ENCODE measurements at places on chromosomes 16 and 17.

DNA sequence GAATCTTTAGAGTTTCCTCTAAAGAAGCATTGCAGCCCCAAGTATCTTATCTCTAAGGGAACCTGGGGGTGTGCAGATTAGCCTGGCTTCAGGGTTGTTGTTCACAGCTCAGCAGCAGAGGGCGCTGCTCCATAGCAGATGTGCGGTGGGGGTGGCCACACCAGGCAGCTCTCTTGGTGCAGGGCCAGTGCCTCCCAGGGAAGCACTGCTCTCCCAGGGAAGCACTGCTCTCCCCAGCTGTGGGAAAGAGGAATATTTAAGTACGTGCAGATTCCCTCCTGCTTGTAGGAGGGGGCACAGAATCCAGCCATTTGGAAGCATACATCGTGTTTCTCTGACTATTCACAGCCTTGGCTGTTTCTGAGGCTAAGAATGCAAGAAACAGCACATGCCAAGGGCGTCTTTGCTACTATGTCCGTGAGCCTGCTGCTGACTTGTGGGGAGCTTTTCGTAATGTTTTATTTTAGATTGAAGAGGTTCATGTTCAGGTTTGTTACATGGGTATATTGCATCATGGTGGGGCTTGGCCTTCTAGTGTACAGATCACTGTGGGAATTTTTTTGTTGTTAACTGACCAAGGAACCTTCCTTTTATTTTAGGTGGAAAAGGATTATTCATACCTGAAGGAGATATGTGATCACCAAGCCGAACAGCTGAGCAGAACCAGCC, 217.8 kb downstream of the SPECC1 start:
- DNase-seq: no peak

DNA sequence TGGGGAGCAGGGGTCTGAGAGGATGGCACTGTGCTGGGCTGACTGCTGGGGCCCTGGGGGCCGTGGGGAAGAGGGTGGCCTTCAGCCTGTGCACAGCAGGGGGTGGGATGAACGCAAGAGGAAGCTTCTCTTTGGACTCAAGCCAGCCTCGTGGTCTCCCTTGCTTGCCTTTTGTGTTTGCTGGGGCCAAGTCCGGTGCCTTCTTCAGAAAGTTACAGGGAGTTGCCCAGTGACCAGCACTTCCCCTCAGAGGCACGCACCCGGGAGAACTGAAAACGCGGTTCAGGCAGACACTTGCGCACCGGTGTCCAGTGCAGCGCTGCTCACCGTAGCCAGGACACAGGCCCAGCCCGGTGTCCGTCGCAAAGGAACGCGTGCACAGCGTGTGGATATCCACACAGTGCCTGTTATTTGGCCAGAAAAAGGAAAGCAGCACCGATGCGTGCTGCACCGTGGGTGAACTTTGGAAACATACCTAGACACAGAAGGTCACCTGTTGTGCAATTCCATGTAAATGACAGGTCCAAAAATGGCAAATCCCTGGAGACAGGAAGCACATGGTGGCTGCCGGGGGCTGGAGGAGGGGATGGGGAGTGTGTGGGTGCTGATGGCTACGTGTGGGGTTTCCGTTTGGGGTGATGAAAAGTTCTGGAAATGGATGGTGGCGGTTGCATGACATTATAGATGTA, 29.4 kb upstream of the NUDT16L1 start:
- no peak for DNase-seq

DNA sequence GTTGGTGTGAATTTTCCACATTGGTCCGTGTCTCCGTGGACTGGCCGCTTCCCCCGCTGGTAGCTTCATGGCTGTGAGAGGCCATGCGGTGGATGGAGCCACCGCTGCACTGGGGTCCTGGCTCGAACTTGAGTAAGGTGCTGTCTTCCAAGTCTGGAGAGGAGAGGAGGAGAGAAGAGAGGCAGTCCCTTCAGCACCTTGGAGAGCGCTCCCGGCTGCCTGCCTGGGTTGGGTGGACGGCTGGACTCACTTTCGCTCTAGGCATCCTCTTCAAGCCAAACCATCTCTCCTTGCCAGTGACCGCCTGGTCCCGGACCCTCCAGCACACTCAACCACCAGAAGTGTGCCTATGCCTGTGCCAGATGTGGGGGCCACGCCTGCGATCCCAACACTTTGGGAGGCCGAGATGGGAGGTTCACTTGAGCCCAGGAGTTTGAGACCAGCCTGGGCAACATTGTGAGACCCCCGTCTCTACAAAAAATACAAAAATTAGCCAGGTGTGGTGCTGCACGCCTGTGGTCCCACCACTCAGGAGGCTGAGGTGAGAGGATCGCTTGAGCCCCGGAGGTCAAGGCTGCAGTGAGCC, 6.2 kb downstream of the JPH3 start:
- no peak for DNase-seq

DNA sequence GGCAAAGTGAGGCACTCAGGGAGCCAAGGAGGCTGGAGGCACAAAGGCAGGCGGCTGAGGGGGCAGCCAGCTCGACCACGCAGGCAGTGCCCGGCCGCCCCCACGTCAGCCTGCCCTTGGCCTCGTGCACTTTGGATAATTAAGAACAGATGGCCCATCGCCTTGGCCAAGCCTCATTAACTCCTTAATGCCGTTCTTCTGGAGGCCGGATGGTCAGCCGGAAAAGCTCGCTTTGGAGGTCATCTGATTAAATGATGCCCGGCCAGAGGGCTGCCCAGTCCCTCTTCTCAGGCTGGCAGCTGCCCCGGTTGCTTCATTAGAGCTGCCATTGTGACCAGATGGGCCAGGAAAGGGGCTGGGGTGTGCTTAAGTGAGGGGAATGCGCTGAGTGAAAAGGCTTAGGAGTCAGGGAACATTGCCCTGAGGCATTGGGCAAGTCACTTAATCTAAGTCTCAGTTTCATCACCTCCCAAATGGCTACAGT, 364.0 kb downstream of the NPIPA8 start:
- DNase-seq: no peak

GRCh38 chr17:35046740-35047283, 16.7 kb downstream of the RFFL start:
- no peak for DNase-seq

GRCh38 chr16:49918257-49918656, 62.3 kb upstream of the ZNF423 start:
- DNase-seq: no peak

DNA sequence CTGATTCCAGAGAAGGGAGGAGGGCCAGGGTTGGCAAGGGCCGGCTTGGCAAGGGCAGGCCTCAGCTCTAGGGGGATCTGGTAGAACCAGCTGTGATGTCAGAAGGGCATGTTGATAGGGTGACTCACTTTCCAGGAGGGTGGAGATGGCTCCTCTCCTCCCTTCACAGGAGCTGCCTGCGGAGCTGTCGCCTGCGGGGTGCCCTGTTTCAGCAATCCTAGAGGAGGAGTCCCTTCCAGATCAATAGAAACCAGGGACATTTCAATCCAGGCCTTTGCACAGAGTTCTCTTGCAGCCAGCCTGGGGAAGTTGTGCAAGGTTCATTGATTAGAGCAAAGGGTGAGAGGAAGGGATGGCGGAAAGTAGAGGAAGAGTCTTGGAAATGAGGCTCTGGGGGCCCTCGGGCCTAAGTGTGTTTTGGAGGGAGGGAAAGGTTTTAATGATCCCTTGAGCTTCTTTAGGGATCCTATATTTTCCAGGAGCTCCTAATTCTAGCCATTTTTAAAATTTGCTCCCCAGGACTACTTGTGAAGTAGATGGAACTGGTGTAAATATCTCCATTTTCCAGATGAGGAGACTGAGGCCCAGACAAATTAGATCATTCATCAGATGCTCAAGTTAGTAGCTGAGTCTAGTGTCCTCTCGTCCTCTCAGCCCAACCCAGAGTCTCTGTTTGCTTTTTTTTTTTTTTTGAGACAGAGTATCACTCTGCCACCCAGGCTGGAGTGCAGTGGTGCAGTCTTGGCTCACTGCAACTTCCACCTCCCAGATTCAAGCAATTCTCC, 24.8 kb upstream of the CSNK2A2 start:
- peak; percentile 45 for DNase-seq

- no peak for DNase-seq
These were observed 5.5 kb downstream of the GAS2L2 start for GRCh38 chr17:35747540-35748017.

- no peak for DNase-seq
These were observed 111.8 kb downstream of the IRX3 start for GRCh38 chr16:54174750-54175149.

DNA sequence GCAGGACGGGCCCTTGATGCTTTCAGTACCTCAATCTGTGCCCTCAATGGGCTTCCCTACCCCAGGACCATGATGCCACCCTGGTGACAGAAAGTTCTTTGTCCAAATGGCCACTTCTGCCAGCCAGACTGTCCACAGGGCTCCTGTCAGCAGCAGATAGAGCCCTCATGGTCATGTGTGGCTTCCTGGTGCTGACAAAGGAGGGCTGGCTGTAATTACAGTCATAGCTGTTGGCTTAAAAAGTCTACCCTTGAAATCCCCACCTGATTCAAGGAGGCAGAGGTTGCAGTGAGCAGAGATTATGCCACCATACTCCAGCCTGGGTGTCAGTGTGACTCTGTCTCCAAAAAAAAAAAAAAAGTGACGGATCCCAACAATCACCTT, 3.3 kb downstream of the TRPV2 start:
- DNase-seq: no peak

- DNase-seq: no peak
These were observed 11.8 kb upstream of the TMEM220 start for GRCh38 chr17:10741416-10742135.

DNA sequence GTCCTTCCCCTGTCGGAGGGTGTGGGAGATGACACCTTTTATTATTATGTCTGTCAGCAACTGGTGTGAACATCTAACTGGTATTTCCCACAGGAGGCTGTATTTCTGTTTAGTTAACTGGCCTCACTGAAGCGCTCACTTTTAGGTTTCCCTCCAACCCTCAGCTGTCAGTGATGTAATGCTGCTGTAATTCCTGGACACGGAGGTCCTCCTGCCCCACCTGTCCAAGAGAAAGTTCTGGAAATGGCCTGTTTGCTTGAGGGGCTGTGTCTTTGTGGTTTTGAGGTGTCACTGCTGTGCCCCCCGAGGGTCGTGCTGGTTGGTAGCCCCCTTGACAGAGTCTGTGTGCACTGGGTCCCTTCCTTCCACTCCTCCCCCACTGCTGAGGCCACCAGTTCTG, 11.5 kb downstream of the KCNJ12 start:
- DNase-seq: no peak

DNA sequence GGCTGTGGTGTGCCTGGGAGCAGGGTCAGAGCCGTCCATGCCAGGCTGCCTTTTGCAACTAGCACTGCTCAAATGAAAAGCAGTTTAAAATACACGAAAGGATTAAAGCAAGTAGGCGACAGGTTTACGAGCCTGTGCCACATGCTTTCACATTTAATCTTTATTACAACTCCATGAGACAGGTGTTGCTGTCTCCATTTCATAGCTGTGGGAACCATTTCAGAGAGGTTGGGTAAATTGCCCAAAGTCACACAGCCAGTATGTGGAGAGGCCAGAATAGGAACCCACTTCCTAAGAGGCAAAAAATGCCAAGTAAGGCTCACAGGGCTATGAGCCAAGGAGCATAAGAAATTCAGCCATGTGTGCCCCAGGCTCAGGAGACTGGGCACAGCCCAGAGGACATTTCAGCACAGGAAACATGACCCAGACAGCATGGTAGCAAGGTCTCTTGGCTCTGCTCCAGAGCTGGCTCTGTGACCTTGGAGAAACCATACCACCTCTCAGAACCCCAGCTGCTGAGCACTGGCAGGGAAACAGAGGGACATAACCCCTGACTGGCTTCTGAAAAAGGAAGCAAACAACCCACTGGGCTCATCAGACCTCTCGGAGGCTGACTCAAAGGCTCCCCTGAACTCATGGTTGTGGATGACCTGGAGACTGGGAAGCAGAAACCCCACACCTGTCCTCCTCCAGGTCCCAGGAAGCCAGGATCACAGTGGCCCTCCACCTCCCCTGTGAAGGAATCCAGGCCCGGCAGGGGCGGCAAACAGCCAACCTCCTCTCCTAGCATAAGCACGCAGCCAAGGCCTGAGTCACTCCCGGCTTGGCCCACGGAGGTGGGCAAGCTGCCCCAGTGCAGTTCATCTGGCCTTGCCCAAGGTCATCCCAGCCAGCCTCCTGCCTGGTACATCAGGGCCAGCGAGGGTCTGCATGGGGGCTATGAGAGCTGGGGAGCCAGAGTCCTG, 40.3 kb upstream of the MRPS23 start:
- no peak for DNase-seq

GRCh38 chr17:9140550-9141424, 119.5 kb downstream of the NTN1 start:
- DNase-seq: no peak

GRCh38 chr17:74465378-74466110, 890 bp upstream of the CD300A start:
- no peak for DNase-seq

DNA sequence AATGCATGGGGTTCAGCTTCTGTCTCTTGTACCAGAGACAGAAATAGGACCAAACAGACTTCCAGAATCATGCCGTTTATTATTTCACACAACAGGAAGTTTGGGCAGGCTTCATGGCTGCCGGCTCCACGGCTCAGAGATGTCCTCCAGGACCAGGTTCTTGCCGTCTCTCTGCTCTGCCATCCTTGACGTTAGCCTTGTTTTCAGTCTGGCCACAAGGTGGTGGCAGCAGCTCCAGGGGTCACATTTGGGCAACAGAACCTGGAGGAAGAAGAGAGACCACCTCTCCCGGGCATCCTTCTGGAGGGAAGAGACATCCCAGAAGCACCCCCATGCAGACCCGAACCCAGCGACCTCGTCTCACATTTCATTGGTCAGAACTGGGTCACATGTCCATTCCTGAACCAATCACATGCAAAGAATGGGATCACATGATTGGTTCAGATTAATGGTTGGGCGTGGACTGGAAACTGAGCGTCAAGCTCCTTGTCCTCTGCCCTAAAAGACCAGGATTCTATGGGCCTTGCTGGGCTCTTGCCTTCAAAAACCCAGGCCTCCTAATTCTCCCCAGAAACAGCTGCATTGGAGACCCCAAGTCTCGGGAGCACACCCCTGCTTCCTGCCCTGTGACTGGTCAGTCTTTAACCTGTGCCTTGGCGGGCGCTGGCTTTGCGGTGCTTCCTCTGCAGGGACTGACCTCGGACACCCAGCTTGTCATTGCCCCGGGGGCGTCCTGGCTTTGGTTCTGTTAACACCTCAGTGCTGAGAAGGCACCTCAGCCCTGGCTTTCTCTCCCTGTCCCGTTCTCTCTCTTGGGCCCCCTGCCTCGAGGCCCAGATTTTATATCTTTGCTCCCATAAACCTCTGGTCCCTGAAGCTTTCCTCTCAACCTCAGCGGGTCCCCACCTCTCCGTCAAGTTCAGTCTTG, 63.3 kb downstream of the IRF8 start:
- DNase-seq: no peak

- no peak for DNase-seq
These were observed 184.4 kb downstream of the SNX29 start for GRCh38 chr16:12160815-12161550.
